ENCODE measurements at places on chromosomes 3 and 15.
A peak's percentile ranks its signal among the peaks of the same experiment; 100 is the strongest.

GRCh38 chr15:47624503-47624902 is 92.8 kb upstream of the SEMA6D start:
- no peak for DNase-seq

GRCh38 chr3:127731546-127732289 is 59.0 kb downstream of the ABTB1 start:
- DNase-seq: no peak

- DNase-seq: peak; percentile 46
Observed at GRCh38 chr15:77541421-77542181, 91.1 kb downstream of the LINGO1 start.

DNA sequence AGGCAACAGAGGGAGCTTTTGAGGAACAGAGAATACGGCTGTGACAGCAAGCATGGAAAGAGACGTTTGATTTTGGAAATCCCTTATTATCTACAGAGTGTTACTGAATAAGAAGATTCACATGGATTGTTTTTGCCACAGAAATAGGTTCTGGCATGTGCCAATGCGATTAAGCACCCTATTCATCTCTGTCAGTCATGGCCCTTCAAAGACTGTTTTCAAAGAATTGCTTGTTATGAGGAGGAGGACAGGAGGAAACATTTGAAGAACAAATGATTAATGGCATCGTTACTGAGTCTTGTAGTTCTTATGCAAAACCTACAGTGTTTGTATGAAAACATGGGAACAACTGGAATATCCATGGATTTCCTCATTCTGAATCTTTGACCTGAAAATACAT is 86.2 kb downstream of the EPHA6 start:
- DNase-seq: no peak

DNA sequence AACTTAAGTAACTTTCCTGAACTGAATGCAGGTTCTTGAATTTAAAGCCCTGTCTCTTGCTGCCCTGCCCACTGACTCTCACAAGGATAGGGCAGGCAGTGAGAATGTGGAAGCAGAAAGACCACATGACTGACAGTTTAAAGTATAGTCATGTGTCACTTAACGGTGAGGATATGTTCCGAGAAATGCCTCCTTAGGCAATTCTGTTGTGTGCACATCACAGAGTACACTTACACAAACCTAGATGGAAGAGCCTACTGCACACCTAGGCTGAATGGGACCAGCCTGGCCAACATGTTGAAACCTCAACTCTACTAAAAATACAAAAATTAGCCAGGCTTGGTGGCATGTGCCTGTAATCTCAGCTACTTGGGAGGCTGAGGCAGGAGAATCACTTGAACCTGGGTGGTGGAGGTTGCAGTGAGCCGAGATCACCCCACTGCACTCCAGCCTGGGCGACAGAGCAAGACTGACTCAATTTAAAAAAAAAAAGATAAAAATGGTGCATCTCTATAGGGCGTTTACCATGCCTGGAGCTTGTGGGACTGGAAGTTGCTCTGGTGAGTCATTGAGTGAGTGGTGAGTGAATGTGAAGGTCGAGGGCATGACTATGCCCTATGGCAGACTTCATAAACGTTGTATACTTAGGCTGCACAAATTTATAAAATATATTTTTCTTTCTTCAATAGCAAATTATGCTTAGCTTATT is 18.9 kb upstream of the COPG1 start:
- no peak for DNase-seq

GRCh38 chr3:188863999-188864406 is 307.8 kb upstream of the TPRG1 start:
- DNase-seq: peak; percentile 64

DNA sequence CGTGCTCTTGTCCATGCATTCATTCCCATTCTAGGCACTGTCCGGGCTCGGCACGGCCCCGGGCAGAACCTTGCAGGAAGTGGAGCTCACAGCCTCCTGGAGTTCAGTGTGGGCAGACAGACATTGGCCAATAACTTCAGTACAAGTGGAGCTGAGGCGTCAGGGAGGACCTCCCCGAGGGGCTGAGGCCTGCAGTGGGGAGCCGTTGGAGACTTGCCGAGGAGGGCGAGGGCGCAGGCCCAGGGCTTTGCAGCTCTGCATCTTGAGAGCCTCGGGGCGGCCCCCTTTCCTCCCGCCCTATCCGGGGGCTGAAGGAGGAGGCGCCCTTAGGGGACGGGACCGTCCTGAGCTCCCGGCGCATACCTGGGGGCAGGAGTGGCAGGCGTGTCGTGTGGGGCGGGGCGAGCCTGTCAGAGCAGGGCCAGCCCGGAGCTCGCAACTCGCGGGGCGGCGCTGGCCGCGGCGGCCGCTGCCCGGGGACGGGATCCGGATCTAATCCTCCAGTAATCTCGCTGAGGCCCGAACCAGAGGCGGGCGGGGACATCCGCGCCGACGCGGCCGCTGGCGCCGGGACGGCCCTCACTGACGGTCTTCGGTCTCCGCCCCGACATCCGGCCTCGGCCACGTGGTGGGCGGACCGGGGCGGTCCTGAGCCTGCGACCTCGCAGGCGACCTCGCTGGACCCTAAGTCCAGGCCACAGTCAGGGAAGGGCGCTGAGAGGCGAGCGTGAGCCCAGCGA is at the start of gene ACY1:
ACY1 (plus strand) TSS at position 698 of the 740 bp plus-strand sequence. CDS start 530 bp downstream, outside the sequence.
- DNase-seq: peak; percentile 94

- DNase-seq: no peak
Observed at GRCh38 chr15:91196768-91197167, 96.7 kb downstream of the SV2B start.

GRCh38 chr3:197338586-197338985 is 40.2 kb upstream of the DLG1 start:
- DNase-seq: no peak

- no peak for DNase-seq
Observed at GRCh38 chr3:99626417-99626788, 12.0 kb upstream of the COL8A1 start.

DNA sequence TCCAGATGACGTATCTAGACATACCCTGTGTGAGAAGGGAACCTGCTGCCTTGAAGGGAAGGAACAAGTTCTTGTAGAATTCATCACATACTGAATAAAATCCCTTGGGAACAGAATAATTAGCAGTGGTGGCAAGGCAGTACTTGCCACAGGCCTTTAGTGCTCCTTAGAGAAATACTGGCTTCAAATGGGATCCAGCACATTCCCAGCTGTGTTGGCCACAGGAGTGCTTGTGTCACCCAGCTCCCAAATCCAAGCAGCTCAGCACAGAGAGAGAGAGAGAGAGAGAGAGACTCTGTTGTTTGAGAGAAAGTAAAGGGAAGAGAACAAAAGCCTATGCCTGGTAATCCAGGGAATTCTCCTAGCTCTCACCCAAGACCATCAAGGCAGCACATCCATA is 969.0 kb upstream of the ALCAM start:
- DNase-seq: no peak

GRCh38 chr3:190728574-190729246 is 133.8 kb downstream of the GMNC start:
- DNase-seq: peak; percentile 54

DNA sequence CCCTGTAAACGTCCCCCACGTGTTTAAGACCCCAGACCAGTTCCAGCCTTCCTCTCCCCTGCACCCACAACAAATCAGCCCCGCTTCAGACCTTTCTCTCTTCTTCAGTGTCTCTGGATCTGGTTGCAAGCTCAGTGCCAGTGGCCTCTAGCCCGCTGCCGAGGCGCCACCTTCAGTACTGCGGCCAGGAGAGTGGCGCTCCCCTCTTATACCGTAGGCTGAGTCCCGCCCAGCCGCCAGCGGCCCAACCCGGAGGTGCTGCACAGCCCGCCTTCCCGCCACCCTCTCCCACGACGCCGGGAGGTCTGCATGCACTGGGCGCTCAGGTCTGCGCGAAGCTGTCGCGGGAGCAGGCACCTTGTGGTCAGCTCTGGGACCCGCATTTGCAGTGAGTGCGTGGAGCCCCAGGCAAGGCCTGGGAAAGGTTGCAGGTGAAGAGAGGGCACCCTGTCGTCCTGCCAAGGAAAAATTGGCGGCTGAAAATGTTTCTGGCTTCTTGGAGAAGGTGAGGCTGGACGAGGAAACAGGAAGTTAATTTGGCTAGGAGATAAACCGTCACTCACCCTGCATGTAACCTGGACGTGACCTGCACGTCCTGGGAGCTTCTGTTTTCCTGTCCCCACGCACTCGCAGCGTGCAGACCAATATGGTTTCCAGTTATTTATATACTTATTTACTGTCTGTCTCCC is at the start of gene C2CD4B:
C2CD4B (minus strand) TSS at position 182 of the 689 bp plus-strand sequence. CDS start 301 bp downstream, outside the sequence.
- DNase-seq: peak; percentile 26

DNA sequence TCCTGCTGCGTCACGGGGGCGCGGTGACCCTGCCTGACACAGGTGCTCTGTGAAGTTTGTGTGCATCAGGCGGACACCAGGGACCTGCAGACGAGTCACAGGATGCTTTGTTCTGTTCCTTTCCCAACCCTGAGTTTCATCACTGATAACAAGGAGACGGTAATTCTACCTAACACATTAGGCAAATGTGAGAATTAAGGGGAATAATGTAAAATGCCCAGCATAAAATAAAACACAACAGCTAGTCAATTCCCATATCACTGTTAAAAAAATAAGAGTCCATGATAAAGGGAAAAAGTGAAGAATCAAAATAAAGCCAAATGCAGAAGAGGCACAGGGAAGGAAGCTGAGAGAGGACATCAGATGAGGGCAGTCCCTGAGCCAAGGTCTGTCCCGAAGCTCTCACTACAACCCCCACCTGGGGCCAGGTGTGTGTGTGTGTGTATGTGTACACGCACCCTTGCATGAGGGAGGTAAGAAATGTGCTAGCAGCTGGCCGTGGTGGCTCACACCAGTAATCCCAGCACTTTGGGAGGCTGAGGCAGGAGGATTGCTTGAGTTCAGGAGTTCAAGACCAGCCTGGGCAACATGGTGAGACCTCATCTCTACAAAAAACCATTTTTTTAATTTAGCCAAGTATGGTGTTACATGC is 27.5 kb downstream of the PLA2G4D start:
- DNase-seq: no peak

GRCh38 chr3:173397161-173398110 is at the start of gene NLGN1:
Gene NLGN1 (plus strand): TSS chr3:173397744.
- peak; percentile 92 for DNase-seq

- no peak for DNase-seq
Observed at GRCh38 chr15:96406291-96406690, 75.8 kb downstream of the NR2F2 start.

GRCh38 chr3:73070675-73071575 is 9.5 kb downstream of the EBLN2 start:
- DNase-seq: peak; percentile 82

GRCh38 chr3:34011171-34012101 is 213.0 kb downstream of the PDCD6IP start:
- DNase-seq: peak; percentile 53

- peak; percentile 36 for DNase-seq
Observed at GRCh38 chr3:169072494-169072893, 591.0 kb downstream of the MECOM start.

DNA sequence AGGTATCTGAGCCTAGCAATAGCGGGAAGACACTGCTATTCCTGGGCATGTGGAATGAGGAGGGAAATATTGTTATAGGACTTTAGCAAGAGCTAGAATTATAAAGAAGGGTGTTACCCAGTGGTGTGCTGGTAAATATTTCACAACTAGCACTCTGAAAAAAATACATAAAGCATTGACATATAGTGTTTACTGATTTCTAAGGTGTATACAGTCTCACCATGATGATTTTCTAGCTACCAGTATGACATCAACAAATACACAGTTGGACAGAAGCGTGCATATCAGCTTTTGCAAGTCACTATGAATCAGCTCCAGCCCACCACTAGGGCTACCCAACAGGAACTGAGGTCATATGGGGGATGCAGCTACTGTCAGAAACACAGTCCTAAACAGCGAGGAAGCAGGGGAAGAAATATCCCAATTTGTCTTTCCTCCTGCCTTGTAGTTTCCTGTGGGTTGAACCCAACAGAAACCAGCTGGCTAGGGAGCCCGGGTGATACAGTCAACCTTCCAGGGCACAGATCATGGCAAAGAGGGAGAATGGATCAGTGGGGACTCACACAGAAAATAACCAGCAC is 39.6 kb downstream of the HGD start:
- peak; percentile 20 for DNase-seq

GRCh38 chr15:74656935-74657535 is 38.8 kb downstream of the EDC3 start:
- no peak for DNase-seq

- DNase-seq: peak; percentile 47
Observed at GRCh38 chr15:82919231-82919886, 33.2 kb downstream of the HOMER2 start.

GRCh38 chr3:4956738-4957137 is 22.5 kb upstream of the BHLHE40 start:
- DNase-seq: no peak

DNA sequence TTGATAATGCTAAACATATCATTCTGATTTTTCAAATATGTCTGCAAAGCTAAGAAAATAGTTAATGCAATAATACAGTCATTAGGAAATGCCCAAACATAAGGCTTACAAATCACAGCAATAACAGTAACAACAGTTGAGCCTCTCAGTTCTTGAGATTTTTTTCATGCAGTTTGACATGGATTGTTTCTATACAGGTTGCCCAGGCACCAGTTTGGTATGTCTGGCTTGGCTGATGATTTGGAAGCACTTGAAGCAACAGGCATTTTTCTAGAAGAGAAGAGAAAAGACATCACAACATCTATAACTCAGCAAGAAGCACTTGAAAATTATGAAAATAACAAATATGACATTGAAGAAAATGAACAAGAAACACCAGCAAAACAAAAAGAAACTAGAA is 78.7 kb upstream of the COL6A5 start:
- DNase-seq: no peak

GRCh38 chr3:7917443-7918151 is 584.0 kb upstream of the LMCD1 start:
- DNase-seq: no peak

DNA sequence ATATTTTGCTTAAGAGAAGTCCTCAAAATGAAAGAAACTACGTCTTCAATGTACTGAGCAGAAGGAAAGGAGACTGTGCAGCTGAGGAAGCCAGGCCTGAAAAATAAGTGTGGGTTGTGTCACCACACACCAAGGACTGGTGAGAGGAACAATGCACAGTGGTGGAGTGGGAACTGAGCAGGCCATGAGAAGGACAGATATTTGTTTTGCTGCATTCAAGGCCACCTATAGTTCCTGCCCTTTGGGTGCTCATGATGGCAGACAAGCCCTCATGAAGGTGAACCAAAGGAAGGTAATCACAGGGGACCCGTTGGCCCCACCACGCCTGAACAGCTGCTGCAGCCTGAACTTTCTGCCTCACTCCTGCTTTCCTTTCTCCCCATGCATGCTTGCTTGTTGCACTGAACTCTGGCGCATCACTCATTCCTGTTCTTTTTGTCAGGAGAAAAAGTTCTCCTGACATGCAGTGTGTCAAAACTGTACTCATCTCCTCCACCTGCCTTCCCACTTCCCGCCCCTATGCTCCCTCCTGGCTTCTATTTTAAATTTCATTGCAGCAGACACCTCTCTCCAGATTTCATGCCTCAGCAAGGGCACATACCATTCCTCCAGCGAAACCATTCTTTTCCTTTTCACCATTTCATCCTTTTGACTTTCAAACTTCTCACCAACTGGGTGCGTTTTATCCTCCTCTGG is 2.2 kb upstream of the RNF7 start:
- DNase-seq: no peak

- no peak for DNase-seq
Observed at GRCh38 chr15:80267658-80268057, 15.6 kb upstream of the CTXND1 start.

- DNase-seq: no peak
Observed at GRCh38 chr3:134057654-134058110, 28.0 kb upstream of the SLCO2A1 start.

- DNase-seq: no peak
Observed at GRCh38 chr3:61979638-61980037, 393.7 kb downstream of the FEZF2 start.
